ENCODE measurements at places on chromosomes 5 and 9.

DNA sequence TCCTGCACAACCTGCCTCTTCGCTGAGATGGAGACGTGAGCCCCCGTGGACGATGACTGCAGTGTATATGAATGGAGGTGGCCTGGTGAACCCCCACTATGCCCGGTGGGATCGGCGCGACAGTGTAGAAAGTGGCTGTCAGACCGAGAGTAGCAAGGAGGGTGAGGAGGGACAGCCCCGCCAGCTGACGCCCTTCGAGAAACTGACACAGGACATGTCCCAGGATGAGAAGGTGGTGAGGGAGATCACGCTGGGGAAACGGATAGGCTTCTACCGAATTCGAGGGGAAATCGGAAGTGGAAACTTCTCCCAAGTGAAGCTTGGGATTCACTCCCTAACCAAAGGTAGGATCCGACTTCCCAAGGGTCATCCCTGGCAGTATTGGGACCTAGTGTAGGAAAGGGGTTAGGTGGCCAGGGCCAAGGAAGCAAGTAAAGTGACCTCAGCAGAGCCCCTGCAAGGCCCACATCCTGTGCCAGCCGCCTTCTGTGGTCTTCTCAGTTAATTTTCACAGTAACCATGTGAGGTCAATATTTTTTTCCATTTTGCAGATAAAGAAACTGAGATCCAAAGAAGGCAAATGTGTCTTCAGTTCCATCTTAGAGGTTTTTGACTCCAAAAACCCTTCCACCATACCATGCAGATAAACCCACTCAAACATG is 53.8 kb downstream of the NIM1K start:
- DNase-seq, result no peak

GRCh38 chr9:128045831-128046230 is 21.3 kb downstream of the NAIF1 start:
- peak; percentile 39 for DNase-seq

DNA sequence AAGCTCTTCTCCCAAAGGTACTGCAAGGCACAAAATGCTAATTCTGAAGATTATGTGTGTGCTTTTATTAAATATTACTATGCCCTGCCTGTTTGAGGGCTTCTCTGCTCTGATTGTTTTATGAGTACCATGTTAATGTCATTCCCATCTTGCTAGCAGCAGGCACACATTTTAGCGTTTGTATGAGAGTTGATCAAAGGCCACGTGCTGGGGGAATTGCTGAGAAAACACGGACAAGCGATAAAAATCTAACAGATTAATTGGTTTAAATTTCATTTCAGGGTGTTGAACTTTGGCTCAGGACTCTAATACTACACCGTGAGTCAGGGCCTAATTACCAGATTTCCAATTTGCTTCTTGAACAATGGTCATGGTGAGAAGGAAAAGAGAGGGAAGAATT is 298.4 kb downstream of the EBF1 start:
- no peak for DNase-seq

DNA sequence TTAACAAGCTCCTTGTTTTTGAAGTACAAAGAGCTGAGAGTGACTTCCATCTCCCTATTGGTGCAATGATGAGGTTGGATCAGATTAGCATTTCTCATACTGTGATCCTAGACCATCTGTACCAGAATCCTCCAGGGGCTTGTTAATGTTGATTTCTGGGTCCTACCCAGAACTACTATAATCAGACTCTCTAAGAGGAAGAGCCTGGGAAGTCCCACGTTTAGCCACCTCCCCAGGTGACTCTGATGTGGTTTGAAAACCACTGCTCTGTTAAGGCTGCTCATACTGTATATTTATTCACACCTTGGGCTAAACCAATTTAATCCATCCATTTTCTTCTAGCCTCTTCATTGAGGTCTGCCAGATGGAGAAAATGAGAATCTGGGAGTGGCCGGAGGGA is 49.6 kb upstream of the SMIM32 start:
- DNase-seq, result no peak

DNA sequence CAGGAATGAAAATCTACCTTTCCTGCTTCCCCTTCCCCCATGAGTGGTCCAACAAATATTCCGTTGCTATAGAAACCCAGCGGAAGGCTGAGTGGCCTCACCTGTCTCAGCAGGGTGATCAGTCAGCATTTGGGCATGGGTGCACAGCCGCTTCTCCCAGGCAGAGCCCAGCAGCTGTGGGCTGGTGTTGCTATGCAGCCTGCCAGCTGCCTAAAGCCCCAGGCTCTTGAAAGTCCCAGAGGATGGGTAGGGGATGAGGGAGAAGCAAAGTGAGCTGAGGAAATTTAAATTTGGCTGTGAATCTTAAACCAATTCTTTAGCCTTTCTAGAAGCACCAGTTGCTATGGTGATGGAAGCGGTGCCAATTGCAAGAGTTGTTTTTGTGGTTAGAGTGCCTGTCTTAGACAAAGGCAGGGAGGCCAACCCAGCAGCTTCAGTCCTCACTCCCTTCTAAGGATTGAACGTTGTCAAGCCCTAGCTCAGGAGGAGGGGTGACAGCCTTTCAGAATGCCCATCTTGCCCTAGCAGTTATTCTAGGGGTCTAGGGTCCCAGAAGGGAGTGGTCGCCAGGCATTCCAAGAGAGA is 151.5 kb upstream of the PITX1 start:
- peak; percentile 58 for DNase-seq
